AG04450 (cell line): ENCODE measurements at places on chromosomes 1 and 21.

DNA sequence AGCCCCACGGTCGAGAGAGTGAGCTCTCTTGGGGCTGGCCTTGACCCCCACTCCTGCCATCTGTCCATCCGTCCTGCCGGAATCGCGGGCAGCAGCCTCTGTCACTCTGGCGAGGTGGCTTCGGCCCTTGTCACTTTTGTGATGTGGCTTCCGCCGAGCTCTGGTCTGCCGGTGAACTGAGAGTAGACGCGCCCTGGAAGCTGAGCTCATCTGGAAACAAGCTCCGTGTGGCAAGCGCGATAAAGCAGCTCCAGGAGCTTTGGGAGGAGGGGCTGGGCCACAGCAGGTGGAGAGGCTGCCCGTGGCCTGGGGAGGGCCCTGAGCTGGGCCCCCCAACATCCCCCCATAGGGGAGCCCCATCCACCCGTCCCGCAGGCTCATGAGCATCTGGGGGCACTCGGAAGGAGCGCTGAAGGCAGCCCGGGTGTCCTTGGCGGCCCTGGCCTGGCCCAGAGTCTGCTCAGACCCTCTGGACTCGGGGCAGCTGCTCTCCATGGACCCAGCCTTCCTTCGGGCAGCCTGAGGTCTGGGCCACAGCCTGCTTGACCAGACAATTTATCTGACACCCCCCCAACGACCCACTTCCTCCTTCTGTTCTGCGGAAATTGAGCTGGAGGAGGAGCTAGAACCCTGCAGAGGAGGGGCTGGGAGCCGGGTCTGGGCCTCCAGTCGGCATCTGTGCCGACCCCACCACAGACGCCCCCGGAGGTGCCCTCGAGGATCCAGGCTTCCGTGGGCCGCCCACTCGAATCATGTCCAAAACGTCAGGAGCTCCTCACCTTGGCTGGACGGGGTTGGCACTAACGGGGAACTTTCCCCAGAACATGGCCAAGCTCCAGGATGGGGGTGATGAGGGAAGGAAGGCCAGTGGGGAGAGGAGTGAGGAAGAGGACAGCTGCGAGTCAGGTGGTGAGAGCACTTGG is 59.1 kb downstream of the SLC19A1 start:
- DNase-seq, result no peak

- DNase-seq, result no peak
Observed at GRCh38 chr1:98102345-98103030, 181.7 kb upstream of the DPYD start.

DNA sequence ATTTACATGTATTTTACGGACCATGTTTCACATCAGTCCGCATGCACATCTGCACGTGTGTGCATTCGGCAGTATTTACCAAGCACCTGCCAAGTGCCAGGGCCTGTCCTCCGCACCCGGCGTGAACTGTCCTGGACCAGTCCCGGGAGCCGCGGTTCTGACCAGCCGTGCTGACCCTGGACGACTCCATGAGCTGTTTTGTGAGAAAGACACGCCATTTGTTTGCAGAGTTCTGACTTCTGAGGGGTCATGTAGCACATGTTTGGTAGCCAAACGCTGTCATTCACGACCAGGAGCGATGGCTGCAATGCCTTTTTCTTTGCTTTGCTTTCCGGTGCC is 3.3 kb upstream of the OLIG2 start:
- no peak for DNase-seq

GRCh38 chr1:53556657-53557227 is 97.5 kb downstream of the DMRTB1 start:
- no peak for DNase-seq

DNA sequence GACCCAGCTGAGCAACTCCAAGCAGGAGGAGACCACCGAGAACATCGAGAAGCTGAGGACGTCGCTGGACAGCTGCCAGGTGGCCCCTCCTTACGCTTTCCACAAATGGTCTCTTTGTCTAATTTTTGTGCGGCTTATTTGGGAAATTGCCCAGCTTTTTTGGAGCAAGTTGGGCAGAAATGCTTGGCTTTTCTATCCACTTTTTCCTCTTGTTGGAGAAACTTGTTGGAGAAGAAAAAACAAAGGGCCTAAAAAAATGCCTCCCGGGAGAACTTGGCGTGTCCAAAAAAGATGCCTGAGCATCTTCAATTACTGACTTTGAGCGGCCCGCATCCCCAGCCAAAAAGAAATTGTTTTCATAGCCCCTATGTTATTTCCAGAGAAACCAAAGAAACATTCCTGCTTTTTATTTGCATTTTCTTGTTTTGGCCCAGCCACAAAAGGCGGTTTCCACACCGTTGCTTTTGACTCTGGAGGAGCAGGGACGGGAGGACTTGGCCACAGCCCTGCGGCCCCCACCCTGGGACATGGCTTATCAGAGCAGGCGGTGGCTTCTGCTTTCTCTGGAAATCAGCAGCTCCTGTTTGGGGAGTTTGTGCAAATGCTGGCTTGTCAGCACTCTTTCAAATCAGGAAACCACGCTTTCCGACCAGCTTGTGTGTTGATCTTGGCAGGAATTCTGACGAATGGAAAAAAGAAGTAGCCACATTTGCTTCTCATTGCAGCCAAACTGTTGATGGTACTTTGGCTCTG is 81.2 kb upstream of the EFHD2 start:
- no peak for DNase-seq

DNA sequence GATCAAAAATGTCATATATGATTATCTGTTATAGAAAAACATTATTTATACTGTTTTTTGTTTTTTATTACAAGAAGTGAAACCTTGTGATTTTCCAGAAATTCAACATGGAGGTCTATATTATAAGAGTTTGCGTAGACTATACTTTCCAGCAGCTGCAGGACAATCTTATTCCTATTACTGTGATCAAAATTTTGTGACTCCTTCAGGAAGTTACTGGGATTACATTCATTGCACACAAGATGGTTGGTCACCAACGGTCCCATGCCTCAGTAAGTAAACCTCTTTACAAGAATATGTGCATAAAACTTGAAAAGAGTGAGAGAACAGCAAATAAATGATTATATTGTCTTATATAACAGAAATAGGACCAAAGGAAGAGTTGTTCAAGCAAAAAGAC is 14.5 kb downstream of the CFHR4 start:
- no peak for DNase-seq

GRCh38 chr1:72670902-72671301 is 388.6 kb upstream of the NEGR1 start:
- no peak for DNase-seq

- no peak for DNase-seq
Observed at GRCh38 chr1:29825941-29826415, 589.7 kb downstream of the PTPRU start.

GRCh38 chr1:15963968-15964648 is 11.8 kb downstream of the ZBTB17 start:
- no peak for DNase-seq

GRCh38 chr1:51553911-51554310 is 34.8 kb upstream of the EPS15 start:
- DNase-seq, result no peak

- DNase-seq, result no peak
Observed at GRCh38 chr1:186957314-186957713, 128.6 kb downstream of the PLA2G4A start.

DNA sequence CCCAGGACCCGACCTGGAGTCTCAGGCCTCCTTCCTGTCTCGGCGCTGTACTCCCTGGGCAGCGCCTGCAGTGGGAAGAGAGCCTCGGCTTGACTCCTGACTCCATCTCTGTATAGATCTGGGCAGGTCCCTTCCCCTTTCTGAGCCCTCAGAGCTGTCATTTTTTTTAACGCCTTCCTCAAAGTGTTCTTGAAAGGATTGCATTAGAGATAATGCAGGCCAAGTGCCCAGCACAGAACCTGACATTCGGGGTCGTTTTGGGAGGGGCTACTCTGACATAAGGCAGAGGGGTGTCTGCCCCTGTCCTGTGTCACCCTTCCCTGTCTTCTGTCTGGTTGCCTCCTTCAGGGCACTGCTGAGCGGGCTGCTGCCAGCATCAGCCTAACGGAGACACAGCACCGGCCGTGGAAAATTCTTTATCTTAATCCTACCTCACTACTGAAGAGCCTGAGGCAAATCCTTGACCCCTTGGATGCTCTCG is 271.6 kb downstream of the TRABD2B start:
- no peak for DNase-seq

- no peak for DNase-seq
Observed at GRCh38 chr1:116514708-116515525, 55.9 kb downstream of the CD58 start.

- no peak for DNase-seq
Observed at GRCh38 chr1:23836037-23836436, 10.8 kb upstream of the HMGCL start.

DNA sequence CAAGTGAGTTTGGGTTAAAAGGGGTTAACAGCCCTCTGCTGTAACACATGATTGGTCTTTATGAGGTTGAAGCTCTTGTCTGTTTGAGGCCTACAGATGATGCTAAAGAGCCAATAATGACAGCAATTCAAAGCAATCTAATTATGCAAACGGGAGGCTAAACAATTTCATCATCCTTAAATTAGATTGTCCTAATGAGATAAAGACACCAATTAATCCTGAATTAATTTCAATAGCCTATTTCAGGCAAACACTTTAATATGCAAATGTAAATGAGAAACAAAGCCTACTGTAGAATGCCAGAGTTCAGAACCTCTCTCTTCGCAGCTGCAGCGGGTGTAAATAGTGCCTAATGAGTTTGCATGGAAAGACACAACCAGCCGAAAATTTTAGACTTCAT is 504.7 kb upstream of the PBX1 start:
- DNase-seq, result no peak

DNA sequence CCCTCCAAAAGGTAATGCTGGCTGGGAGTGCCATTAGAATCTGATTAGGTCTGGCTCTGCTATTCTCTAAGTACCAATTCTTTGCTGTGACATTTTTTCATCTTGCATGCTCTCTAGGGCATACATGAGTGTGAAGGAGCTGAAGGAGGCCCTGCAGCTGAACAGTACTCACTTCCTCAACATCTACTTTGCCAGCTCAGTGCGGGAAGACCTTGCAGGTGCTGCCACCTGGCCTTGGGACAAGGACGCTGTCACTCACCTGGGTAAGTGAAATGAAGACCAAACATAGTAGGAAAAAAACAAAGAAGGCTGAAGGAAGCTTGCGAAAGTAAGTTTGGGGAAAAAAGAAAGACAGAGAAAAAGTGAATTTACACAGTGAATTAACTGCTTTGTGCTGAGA is 207.9 kb downstream of the PAPPA2 start:
- DNase-seq, result no peak

- no peak for DNase-seq
Observed at GRCh38 chr1:107990606-107991005, 25.6 kb upstream of the VAV3 start.

DNA sequence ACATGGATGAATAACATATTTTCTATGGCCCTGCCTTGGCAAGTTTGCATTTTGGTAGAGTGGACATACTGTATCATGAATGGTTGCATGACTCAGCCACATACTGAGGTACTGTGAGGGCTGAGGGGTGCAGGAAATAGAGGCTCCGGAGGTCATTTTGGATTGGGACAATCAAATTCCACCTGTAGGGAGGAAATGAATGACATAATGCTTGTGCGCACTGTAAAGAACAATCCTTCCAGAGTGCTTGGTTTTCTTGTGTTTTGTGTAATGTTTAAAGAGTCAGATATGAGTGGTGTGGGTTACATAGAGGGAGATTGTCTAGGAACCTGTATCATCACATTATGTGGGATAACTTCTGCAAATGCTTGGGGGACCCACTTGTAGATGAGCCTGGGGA is 329.9 kb upstream of the PROX1 start:
- DNase-seq, result no peak

DNA sequence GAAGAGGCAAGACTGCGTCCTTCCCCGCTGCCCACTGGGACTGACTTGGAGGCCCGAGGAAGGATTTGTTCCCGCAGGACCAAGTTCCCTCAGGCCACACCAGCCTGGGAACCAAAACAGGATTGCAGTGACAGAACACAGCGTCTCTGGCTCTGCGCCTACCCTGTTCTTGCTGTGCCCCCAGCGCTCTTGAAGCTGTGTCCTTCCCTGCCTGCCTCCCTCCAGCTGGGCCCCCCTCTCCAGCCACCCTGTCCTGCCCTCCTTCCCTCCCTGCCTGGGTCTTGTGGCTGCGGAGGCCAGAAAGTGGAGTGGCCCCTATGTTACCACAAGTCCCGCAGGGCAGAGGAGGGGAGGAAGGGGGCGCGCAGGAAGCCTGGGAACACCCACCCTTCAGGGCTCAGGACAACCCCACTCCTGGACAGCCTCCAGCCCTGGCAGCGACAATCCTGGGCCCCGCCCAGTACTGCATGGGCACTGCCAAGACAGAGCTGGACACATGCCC is 164.9 kb downstream of the DYRK1A start:
- DNase-seq, result no peak
